ENCODE measurements at places on chromosomes 7 and 10.

GRCh38 chr7:150358433-150358832 lies 10.2 kb upstream of the REPIN1 start:
- no peak for DNase-seq

- peak; percentile 11 for DNase-seq
Measured at GRCh38 chr7:143049362-143049761, 2.8 kb upstream of the OR6V1 start.

DNA sequence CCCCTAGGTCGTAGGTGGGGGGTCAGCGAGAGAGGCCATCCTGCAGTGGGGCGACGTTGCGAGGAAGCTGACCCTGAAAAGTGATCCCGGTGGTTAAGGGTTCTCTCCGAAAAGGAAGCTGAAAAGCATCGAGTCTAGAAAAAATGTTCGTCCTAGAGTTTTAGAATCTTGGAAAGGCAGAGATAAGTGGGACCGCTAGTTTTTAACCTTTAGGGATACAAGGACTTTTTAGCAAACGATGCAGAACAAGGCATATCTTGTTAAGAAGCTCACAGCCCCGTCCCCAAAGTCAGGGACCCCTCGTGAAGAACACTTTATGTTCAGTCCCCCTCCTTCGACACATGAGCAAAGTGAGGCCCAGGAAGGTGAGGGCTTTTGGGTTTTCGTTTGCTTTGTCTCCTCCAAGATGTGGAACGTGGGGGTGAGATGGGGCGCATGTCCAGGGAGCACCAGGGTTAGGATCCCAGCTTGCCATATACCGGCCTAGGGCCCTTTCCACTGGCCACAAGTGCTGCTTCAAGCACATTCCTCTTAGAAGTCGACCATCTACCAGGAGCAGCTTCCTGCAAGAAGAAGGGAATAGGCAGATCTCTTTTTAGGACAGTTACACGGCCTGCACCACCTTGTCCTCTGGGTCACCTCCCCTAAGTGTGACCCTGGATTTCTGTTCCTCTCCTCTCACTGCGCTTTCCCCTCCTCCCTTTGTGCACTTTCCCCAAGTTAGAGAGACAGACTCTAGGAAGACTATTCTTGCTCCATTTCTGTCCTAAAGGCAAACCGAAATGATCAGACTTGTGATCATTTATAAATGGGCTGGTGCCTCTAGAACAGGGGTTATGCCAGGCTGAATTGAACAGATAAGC lies 969 bp downstream of the SLC35G1 start:
- peak; percentile 8 for DNase-seq

DNA sequence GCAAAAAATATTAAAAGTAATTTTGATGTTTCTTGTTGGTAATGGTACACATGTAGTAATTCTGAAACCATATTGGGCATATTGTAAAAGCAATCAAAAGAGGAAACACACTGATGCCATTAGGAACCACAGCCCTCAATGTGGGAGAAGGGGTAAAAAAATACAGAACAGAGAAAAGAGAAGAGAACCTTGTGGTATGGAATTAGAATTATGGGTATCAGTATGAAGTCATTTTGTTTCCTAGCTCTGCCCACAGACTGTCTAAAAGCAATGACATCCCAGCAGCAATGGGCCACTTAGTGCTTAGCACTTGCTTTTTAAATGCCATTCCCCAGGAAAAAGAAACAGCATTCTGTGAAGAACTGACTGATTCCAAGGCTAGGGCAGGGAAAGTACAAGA lies 61.5 kb downstream of the CPVL start:
- DNase-seq, result no peak

- DNase-seq, result no peak
Measured at GRCh38 chr7:69609541-69610373, 11.5 kb downstream of the AUTS2 start.

DNA sequence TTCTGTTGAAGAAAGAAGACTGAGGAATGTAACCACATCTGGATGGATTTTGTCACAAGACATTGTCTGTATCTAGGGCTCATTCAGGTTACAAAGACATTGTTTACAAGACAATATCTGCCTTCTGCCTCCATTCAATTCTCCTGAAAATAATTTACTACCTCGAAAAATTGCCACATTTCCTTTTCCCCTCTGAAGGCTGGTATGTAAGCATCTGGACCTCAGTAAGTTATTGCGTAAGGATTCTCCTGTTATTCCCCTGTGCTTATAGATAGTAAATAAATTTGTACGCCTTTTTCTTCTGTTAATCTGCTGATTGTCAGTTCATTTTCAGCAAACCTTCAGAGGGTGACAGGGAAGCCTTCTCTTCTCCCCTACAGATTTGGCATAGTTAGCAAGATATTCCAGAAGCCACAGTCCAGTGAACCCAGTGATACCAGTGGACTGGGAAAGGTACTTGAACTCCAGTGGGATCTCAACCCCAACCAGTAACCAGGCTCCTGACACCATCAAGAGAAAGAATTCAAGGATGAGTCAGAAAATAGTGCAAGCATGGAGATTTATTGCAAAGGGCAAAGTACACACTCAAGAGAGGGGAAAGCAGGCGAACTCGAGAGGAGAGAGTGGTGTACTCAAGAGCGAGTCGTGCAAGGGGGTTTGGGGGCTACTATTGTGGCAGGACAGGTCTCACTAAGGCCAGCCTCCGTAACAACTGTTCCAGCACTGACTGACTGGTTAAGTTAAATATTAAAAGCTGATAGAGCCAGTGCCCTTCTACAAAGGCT lies 706.9 kb upstream of the GHITM start:
- no peak for DNase-seq

DNA sequence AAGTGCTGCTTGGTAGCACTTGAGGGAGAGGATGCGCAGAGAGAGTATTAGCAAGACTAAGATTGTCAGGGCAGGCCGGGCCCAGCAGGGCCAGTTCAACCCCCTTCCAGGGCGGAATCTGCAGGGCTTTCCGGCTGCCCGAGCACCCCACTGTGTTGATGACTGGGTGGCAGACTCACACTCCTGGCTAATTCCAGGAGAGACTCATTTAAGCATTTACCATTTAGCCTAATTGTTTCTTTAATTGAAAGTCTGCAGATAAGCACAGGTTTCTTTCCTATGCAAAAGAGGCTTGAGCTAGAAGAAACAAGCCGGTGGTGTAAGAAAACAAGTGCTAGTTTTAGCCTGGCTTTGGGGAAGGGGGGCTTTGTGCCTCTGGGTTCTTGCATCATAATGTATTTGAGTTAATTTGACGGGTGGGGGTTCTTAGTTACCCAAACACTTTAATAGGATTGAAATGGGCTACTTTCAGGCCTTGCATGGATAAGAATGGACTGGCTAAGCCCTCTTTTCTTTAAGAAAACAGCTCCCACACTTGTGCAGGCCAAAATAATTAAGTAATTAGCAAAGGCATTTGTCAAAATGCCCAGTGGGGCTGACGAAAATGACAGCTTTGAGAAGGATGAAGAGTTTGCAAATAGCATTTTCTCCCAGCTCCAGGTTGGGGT lies 201.3 kb downstream of the MYOF start:
- DNase-seq, result no peak

DNA sequence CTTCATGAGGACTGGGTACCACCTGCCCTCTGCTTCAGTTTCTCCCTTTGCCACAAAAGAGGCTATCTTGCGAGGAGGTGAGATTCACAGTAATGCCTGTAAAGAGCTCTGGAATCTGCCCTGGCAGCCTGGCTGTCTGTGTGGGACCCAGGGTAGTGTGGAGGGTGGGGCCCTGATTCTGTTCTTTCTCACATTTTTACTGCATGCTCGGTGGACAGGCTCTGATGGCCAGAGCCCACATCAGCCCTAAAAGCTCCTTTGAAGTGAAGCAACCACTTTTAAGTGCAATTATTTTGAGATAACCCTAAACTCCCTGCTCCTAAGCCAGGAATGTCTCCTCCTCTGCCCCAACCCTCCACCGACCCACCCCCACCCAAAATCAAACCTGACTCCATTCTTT lies 92.1 kb upstream of the PODXL start:
- no peak for DNase-seq

GRCh38 chr7:16984375-16984774 lies 102.6 kb upstream of the AGR3 start:
- DNase-seq, result no peak

DNA sequence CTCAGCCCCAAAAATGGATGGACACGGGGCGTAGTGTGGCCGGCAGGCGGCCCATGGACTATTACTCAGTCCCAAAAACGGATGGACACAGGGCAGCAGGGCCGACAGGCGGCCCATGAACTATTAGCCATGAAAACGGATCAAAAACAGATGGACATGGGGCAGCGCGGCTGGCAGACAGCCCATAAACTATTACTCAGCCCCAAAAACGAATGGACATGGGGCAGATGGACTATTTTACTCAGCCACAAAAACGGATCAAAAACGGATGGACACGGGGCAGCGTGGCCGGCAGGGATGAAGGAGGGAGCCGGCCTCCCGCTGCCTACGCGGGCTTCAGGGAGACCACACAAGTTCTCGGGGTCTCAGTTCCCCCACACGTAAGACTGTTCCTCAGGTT lies 32.9 kb downstream of the GPER1 start:
- no peak for DNase-seq

Data from tongue (tissue), 3 donors.